ENCODE measurements at places on chromosomes 11 and 22.
A peak's percentile ranks its signal among the peaks of the same experiment; 100 is the strongest.

GRCh38 chr11:2991452-2992233, 486 bp downstream of the NAP1L4 start:
- DNase-seq, result peak; percentile 95

- no peak for DNase-seq
Observed at GRCh38 chr11:34454308-34455032, 15.7 kb downstream of the CAT start.

GRCh38 chr11:79507706-79508105, 66.9 kb upstream of the TENM4 start:
- no peak for DNase-seq

- no peak for DNase-seq
Observed at GRCh38 chr11:10514709-10515108, 26.3 kb downstream of the RNF141 start.

- no peak for DNase-seq
Observed at GRCh38 chr11:125429174-125429707, 66.8 kb downstream of the FEZ1 start.

Data from esophagus muscularis mucosa (tissue), 4 donors.